ENCODE measurements at places on chromosomes 2 and 18.

GRCh38 chr18:555705-556457 is 24.3 kb upstream of the CETN1 start:
- no peak for ATAC-seq

GRCh38 chr2:21841341-21841740 is 717.6 kb downstream of the TDRD15 start:
- ATAC-seq: no peak

DNA sequence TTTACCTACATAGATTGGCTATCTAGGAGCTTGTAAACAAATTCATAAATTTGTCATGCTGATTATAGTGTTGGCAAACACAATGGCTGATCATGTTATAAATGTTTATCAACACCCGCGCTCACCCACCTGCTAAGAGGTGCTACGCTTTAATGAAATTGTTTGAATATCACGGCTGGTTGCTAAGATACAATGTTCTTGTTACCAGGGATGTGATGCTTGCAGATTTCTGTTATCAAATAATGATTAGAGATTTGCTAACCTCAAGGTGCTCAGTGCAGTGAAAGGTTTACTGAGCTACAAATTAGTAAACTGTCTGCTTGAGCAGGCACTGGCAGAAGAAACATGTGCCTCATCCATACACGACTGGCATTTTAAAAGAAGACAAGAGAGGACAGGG is 160.0 kb upstream of the ZEB2 start:
- ATAC-seq: no peak

DNA sequence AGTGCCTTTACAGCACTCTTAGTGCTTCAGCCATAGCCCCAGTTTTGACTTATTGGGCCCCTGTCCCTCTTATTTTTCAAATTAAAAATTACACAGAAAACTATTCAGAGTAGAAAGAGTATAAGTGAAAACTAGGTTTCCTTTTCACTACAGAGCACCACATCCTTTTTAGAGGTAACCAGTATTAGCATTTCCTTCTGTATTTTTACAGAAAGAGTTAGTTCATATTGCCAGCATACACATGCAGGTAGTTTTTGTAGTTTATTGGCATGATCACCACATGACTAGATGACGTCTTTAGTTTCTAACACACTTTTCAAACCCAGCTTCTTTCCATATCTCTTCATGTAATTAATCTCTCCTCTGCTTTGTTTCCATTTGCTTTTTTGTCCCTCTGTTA is 66.4 kb downstream of the UBE2E3 start:
- ATAC-seq: no peak

DNA sequence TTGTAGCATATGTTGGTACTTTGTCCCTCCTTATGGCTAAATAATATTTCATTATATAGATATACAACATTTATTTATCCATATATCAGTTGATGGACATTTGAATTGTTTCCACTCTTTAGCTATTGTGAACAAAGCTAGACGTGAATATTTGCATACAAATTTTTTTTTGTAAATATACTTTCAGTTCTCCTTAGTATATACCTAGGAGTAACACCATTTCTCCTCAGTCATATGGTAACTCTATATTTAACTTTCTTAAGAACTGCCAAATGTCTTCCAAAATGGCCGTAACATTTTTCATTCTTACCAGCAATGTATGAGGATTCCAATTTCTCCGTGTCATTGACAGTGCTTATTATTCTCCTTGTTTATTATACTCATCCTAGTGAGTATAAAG is 74.5 kb downstream of the TMEM185B start:
- ATAC-seq: no peak

DNA sequence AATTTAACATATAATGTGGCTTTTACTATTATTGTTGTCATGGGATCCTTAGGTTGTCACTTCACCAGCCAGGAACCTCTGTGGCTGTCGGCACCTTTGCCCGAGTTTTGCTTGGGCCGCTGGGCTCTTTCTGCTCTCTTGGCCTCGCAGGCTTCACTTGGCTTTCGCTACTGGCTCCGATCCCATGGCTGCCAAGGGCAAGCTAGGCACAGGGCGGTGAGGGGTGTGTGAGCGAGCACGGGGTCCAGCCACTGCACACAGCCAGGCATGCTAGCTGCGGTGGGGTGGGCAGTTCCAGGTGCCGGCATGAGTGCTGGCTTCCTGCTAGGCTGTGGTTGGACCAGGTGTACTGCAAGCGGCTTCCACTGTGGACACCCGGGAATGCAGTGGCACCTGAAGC is 23.4 kb upstream of the RAPGEF4 start:
- no peak for ATAC-seq

GRCh38 chr18:70044632-70045031 is 97.0 kb upstream of the CD226 start:
- peak; percentile 95 for ATAC-seq

DNA sequence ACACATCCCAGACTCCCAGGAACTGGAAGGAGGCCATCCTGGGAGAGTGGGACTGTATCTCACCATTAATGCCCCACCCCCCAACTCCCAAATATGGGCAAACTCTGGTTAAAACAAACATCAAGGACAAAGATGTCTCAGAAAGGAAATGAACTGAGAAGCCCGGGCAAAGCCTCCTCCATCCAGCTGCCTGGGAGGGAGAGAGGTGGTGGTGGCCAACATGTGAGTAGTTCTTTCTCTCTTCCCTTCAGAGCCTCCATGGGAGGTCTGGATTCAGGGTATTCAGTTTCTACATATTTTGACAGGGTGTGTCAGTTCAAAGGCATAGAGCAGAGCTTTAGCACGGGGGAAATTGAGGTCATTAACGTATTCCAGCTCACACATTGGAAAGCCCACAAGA is 57.5 kb downstream of the CXCR4 start:
- no peak for ATAC-seq

DNA sequence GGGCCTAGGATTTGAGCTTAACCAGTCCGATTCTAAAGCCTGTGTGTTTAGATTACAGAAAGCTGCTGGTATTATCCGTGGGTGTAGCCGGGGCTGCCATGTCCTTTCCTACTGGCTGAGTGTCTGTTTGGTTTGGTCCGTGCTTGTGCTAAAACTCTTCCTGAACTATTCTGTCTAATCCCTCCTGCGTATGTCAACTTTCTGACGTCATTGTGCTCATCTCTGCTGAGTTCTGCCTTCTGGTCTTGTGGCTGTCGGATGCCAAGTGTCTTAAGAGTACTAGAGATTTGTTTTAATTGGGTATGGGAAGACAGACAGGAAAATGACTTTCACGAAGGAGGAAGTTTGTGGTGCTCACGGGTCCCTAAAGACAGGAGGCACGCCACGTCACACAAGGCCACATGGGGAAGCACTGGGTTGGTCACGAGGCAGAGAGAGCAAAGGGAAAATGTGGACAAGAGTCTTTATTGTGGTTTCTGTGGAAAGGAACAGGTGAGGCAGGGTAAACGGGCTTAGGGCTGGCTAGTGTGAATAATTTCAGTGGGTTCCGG is 31.8 kb upstream of the NTSR2 start:
- no peak for ATAC-seq

GRCh38 chr2:238149841-238150572 is 8.8 kb upstream of the ERFE start:
- no peak for ATAC-seq

- ATAC-seq: no peak
Observed at GRCh38 chr2:216539791-216540241, 41.2 kb downstream of the RPL37A start.

DNA sequence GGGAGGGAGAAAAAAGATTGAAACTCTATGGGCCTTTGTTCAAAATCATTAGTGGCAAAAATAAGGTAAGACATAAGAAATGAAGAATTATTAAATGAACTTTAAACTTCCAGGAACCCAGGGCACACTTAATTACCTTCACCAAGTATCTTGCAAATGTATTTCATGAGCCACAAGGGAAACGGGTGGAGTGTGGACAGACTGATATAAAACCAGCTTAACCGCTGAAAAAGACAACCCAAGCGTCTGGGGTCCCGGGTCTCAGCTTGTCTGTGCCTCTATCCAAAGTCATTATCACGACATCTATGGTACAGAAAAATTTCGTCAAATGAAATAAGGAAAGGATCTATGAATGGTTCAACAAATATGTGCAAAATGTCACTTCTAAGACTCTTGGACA is 13.9 kb upstream of the MBOAT2 start:
- no peak for ATAC-seq

DNA sequence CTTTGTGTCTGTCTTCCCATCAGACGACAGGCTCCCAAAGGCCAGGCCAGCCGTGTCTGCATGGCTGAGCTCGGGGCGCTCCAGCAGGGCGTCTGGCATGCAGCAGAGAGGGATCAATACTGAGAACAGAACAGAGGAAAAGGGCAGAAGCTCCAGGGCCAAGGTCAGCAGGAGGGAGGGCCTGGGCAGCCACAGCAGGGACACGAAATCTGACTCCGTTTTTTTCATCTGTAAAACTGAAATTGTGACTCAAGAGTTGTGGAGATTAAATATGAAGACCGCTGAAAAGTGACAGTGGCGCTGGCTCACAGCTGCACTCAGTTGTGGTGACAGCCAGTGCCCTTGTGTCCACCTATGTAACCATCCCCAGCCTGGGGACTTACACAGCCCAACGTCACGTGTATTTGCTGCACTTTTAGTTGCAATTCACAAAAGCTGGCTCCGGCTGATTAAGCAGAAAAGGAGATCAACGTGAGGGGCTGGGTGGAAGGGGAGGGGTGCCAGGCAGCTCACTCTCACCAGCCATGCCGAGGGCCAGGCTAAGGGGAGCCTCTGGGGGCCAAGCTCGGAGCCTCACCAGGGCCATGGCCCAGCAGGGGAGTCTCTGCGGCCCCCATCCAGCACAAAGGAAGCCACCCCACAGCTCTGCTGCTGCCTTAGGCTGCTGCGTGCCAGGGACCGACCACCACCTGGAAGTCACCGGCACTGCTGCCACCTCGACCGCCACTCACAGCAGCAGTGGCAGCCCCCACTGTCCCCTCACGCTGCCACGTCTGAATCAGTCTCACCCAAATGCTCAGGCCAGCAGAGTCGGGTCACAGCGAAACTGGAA is 74.7 kb downstream of the EIPR1 start:
- peak; percentile 11 for ATAC-seq

DNA sequence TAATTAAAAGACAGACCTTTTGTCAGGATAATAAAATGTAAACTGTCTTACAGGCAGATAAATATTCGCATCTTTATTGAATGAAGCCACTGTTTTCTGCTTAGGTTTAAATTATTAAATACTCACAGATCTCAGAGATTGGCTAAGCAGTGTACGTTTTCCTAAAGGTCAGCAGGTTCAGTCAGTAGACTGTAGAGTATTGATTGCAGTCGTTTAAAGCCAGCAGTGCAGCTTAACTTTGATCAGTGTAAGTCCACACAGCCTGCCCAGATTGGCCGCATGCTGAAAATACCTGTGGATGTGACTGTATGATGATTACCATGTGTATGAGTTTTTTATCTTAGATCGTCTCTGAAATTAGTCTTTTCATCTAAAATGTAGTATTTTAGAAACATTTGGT is 42.3 kb downstream of the ATP9B start:
- no peak for ATAC-seq

DNA sequence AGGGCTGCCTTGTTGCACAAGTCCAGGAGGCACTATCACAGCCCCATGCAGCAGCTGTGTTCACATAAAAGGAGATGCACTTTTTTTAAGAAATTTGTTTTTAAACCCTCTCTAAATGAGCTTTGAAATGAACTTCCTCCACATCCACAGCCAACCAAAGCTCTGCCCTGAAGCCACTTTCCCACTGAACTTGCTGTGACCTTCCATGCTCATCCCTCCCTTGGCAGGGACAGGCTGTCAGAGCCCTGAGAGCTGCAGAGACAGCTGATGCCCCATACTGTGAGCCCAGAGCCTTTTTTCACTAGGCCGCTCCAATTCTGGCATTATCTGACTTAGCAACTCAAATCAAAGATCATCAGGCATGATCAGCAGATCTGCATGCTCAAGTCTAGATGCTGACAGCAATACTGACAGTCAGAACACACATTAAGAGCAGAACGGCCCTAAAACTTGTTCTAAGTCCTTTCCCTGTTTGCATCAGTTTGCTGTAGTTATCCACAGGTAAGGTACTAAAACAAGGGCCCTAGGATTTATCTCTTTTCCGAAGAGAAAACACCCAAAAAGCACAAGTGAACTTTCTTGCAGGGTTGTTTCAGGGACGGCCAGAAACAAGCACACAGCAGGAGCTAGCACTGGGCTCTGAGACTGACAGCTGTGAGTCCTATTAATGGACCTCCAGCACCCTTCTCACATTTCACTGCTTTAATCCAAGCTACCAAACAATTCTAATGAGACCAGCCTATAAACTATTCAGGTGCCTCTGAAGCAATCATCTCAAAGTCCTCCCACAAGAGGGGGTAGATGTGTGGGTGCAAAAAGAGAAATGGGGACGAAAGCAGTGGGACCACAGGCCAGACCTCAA is 34.9 kb downstream of the RNU4ATAC start:
- peak; percentile 58 for ATAC-seq

DNA sequence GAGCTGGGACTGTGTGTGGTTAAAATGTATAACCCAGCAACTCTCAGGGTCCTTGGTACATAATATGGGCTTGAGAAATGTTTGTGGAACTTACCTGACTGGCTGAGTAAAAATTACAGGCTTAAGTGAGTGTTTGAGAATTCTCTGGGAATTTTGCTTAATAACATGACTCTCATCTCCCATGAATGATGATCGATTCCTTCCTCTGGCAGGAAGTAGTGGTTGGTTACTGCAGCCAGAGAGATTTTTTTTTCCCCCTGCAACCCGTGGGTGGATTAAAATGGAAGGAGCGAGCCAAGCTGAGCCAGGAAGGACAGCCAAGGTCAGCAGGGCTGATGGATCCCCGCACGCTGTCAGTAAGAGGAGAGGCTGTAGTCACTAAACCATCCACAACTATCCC is 40.6 kb upstream of the RFX8 start:
- ATAC-seq: peak; percentile 82

DNA sequence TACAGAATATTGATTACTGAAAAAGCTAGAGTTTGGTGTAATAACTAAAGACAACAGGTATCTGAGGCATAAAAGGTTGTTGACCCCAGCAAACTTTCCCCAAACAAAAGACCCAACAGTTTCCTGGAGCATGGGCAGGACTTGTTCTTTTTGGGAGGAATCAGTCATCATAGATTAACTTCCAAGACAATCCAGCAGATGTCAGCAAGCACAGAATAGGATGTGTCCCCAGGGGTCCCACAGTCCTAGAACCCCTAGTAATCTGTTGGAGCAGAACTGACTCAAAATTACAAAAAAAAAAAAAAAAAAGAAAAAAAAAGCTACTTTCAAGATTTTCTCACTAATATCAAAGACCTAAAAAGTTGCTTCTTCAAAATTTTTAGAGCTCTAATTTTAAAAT is 564.7 kb upstream of the SLC39A10 start:
- ATAC-seq: no peak

DNA sequence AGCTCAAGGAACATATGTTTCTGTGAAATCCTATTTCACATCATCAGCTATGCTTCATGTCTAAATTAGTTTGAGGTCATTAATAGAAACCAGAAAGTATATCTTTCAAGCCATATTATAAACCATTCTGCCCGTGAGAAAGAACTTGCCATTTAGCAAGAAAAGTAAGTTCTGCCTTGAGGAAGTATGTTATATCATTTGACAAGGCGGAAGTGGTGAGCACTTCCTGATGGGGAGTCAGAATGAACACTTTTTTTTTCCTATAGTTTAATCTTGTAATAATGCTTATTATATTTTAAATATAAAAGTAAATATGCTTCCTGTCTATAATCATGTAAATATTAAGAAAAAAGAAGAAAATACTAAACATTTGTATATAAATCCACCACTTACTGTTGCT is 39.3 kb upstream of the NRXN1 start:
- ATAC-seq: no peak
